ENCODE measurements at places on chromosomes 3 and 15. TPM values are rescaled to one million over a fixed set of nuclear protein-coding genes. Genes with fewer than 3 reads are reported as not detected.

Gene ASB14
- 0.10 TPM for total RNA-seq

Gene SLC28A1
- not detected for total RNA-seq

Gene SH3GL3
- 9.5 TPM for total RNA-seq

Gene ACTC1
- total RNA-seq: 126 TPM

Gene CPEB1
- total RNA-seq: 2.7 TPM

Gene CHRM5
- total RNA-seq: not detected

Gene DNAJA4
- 26.8 TPM for total RNA-seq

Gene ANKRD63
- total RNA-seq: not detected

Gene MASP1
- total RNA-seq: 26.5 TPM

Gene WNT5A
- total RNA-seq: 28.8 TPM

Gene ALDH1A3
- total RNA-seq: 26.0 TPM

Gene LIPH
- 6.6 TPM for total RNA-seq

Gene ATP11B
- total RNA-seq: 112 TPM

Gene SLC22A13
- 0.30 TPM for total RNA-seq

Gene SLC24A5
- total RNA-seq: 3.6 TPM

Gene CYP8B1
- not detected for total RNA-seq

Gene UNC13C
- 2.1 TPM for total RNA-seq

Gene RASL12
- 12.5 TPM for total RNA-seq

Gene HYAL2
- 28.6 TPM for total RNA-seq

Gene ARGFX
- not detected for total RNA-seq

Gene MAP2K1
- total RNA-seq: 23.8 TPM

Gene XYLB
- total RNA-seq: 5.6 TPM

Gene ADCY5
- 4.0 TPM for total RNA-seq

Gene OXTR
- 0.59 TPM for total RNA-seq

Gene ICE2
- 52.6 TPM for total RNA-seq

Gene GP5
- total RNA-seq: 0.39 TPM

Gene BTD
- 19.0 TPM for total RNA-seq

Gene PLSCR5
- not detected for total RNA-seq

Gene SLCO3A1
- 10.6 TPM for total RNA-seq

Gene EFHB
- total RNA-seq: 0.79 TPM

Gene GOLGA8T
- total RNA-seq: 0.79 TPM

Data from skin of body (tissue), 3 donors.